Tibial nerve (tissue), 4 donors: ENCODE measurements at places on chromosomes 5 and 9. TPM values are rescaled to one million over a fixed set of nuclear protein-coding genes. Genes with fewer than 3 reads are reported as not detected.

- H3K27ac ChIP-seq, result no peak overlapping the region
- no peak overlapping the region for H3K4me3 ChIP-seq
- no peaks in the 10 kb centered on the region for H3K4me1 ChIP-seq
- H3K27me3 ChIP-seq, result no peaks in the 10 kb centered on the region
- H3K36me3 ChIP-seq, result no peaks in the 10 kb centered on the region
- no peak for DNase-seq
Measured at GRCh38 chr5:170439223-170439943, 50.2 kb upstream of the KCNMB1 start.

DNA sequence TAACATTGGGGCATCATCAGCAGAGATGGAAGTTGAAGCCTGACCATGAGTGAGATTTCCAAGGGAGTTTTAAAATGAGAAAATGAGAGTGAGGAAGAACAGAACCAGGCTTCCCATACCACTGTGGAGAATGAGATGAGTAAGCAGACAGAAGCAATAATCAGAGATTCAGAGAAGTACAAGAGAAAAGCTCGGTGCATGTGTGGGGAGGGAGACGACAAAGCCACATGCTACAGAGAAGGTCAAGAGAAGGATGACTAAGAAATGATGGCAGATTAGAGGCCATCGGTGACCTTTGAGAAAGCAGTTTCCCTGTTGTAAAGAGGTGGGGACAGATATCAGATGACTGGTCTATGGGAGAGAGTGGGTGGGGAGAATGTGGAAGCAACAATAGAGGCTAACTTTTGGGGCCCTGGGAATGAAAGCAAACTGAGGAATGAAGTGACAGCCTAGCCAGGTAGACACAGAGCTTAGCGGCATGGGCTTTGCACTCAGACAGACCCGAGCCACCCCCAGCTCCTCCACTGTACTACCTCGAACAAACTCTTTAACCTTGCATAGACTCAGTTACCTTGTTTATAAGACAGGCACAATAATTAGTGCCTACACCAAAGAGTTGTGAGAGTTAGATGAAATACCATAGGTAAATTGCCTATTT, 207.7 kb downstream of the PIK3R1 start:
- no peak overlapping the region for H3K4me3 ChIP-seq
- H3K27me3 ChIP-seq, result no peaks in the 10 kb centered on the region
- H3K4me1 ChIP-seq, result peaks cover 27% of the 10 kb centered on the region
- DNase-seq, result no peak
- H3K36me3 ChIP-seq, result no peaks in the 10 kb centered on the region
- H3K27ac ChIP-seq, result no peak overlapping the region

- H3K4me1 ChIP-seq, result no peaks in the 10 kb centered on the region
- no peak for DNase-seq
- no peaks in the 10 kb centered on the region for H3K36me3 ChIP-seq
- H3K27ac ChIP-seq, result no peak overlapping the region
- no peak overlapping the region for H3K4me3 ChIP-seq
Measured at GRCh38 chr9:90998573-90998972, 197.0 kb downstream of the SYK start.

DNA sequence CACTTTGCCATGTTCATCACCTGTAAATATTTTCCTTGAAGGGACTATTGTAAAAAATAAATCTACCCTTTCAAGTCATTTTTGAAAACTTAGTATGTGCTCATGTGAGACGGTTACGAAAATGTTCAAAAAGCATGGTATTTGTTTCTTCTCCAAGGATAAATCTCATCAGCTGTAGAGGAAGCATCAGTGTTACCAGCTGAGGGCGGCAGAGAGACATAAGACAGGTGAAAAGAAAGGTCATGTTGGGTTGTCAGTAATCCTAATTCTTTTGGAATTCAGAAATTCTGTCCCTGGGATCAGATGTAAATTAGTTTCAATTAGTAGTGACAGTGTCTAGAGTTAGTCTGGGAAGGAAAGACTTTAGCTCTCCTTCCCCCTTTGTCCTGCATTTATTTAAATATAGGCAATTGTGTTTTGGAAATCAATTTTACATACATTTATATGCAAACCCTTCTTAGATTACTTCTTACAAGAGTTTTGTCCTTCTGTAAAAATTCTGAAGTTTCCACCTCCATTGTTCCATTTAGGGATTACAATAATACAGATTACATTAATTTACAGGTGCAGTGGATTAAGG, 791.9 kb upstream of the CDH6 start:
- no peaks in the 10 kb centered on the region for H3K4me1 ChIP-seq
- no peaks in the 10 kb centered on the region for H3K36me3 ChIP-seq
- H3K4me3 ChIP-seq, result no peak overlapping the region
- H3K27ac ChIP-seq, result no peak overlapping the region

DNA sequence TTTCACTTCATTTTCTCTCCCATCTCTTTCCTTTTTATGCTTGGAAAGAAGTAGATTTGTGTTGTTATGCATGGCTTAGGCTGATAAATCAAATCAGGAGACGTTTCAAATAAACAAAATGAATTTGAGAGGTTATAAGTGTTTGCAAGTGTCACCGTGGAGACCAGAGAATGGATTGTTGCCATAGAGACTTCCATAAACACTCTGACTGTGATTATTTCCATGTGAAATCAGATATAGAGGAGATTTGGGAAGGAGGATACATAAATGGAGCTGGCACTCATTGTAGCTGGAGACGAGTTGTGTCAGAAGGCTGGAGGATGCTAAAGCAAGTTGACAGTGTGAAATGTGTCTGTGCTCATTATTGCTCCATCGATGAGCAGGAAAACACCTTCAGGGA, 84.2 kb upstream of the PCSK1 start:
- H3K4me1 ChIP-seq, result no peaks in the 10 kb centered on the region
- H3K27ac ChIP-seq, result no peak overlapping the region
- no peaks in the 10 kb centered on the region for H3K27me3 ChIP-seq
- no peak overlapping the region for H3K4me3 ChIP-seq

DNA sequence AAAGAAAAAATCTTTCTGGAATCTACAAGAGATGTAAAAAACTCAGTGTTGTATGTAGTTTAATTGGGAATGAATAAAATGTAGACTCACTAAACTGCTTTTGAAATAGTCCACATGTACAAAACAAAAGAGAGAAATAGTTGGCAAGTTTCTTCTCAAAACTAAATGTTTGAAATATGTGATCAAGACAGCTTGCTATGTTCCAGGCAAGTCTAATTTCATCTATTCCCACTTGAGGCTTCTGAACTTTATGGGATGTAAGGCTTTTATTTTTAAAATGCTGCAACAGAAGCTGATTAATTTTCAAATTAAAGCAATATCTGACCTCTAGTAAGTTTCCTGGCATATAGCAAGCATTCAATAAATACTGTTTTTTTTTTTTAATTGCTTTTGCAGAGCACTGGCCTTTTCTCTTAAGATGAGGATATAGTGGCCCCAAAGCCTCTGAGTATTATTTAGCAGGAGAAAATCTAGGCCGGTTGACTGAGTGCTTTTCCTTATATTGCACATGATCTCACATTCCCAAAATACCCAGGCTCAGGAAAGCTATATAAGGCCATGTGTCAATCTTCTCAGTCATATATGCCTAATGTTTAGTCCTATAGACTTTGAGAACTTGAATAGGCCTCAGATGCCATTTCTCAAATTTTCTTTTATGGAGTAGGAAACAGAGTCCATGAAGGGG, 183.2 kb downstream of the NTRK2 start:
- no peaks in the 10 kb centered on the region for H3K36me3 ChIP-seq
- no peak overlapping the region for H3K27ac ChIP-seq
- no peak overlapping the region for H3K4me3 ChIP-seq

GRCh38 chr5:17398431-17398830, 99.6 kb upstream of the TAF11L2 start:
- H3K36me3 ChIP-seq, result no peaks in the 10 kb centered on the region
- H3K27ac ChIP-seq, result no peak overlapping the region
- H3K4me3 ChIP-seq, result no peak overlapping the region
- no peaks in the 10 kb centered on the region for H3K4me1 ChIP-seq
- no peaks in the 10 kb centered on the region for H3K27me3 ChIP-seq

Gene SETD9
- total RNA-seq, result 4.5 TPM

Gene ACER2
- total RNA-seq, result 7.4 TPM

Gene COL23A1
- 20.4 TPM for total RNA-seq

Gene SOHLH1
- total RNA-seq, result not detected

Gene IL13
- total RNA-seq, result 0.44 TPM

Gene RETREG1
- total RNA-seq, result 90.9 TPM
